ENCODE measurements at places on chromosomes 7 and 10.

DNA sequence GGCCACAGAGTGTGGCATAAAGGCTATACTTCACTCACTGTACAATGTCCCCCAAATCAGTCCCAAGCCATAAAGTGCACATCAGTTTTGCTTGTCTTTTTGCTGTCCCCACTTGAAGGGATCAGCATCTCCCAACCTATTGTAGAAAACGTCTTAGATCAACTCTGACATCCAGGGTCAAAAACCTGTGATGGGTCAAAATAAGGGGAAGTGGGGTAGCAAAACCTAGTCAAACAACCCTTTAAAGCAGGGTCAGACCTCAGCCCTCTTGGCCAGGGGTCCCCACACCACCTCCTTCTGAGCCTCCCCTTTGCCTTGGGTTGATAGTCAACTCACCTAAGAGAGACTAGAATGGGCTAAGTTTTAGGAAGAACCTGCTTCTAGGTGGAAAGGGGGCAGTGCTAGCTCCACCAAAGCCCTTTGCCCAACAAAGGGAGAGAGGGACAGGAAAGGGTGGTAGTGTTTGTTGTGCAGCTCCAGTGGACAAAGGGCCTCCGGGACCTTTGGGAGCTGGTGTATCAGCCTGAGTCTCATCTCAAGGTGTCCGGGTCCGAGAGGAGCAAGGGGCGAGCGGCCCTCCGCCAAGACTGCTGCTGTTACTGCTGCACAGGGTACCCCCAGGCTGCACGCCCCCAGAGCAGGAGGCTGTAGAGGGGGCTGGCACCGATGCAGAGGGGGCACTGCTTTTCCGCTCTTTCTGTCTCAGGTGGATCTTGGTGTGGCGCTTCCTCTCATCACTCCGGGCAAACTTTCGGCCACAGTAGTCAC is 3.3 kb downstream of the EGR2 start:
- DNase-seq = no peak

GRCh38 chr10:33414841-33415240 is 80.4 kb upstream of the NRP1 start:
- DNase-seq = no peak

DNA sequence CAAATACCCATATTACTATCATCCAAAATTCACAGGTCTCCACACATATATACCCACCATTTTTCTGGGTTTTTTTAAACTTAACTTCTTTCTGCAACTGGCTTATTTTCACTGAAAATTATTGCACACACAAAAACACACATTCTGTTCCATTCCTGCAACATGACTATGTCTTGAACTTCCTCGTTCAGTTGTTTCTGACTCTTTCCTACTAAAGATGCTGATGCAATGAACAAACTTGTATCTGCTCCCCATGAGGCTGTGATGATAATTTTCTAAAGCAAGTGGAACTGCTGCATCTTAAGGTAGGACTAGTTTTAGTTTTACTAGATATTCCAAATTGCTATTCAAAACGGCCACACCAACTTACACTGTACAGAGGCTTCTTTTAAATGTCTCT is 77.7 kb downstream of the OSBPL3 start:
- no peak for DNase-seq

- no peak for DNase-seq
Measured at GRCh38 chr10:24501056-24501711, 222.5 kb downstream of the ARHGAP21 start.

- DNase-seq = no peak
Measured at GRCh38 chr10:64973391-64973790, 1452.2 kb downstream of the REEP3 start.

- no peak for DNase-seq
Measured at GRCh38 chr7:124635416-124635815, 130.2 kb downstream of the GPR37 start.

DNA sequence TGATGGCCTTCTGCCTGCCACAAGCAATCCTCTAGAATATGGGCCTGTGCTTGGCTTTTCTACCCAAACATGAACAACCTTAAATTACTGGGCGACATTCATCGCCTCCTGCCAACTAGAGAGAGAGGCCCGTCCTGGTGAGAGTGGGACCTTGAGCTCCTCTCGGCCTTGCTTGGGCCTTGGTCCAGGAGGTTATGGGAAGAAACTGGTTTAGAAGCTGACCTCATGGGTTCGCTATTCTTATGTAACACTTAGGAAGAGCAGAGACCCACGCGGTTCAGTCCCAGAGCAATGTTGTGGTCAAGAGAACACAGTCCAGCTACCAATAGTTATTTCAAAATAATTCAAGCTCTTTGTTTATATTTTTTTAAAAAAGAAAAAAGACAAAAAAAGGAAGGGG is 176.3 kb upstream of the ZNF32 start:
- no peak for DNase-seq

DNA sequence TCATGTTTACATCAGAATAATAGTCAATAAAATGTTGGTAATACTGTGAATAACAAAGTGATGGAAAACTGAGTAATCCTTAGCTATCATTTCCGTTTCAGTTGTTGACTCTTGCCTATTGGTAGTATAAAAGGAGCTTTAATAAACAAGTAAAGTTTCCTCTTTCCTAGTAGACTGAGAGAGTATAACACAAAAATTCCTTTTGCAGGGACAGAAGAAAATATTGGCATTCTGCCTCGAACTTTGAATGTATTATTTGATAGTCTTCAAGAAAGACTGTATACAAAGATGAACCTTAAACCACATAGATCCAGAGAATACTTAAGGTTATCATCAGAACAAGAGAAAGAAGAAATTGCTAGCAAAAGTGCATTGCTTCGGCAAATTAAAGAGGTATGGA is 9.4 kb downstream of the KIF20B start:
- no peak for DNase-seq
